ENCODE measurements at places on chromosomes 3 and 15. TPM values are rescaled to one million over a fixed set of nuclear protein-coding genes. Genes with fewer than 3 reads are reported as not detected.

The SNTN gene
- 0.30 TPM for total RNA-seq

The ECE2 gene
- total RNA-seq: not detected

The MKRN2OS gene
- not detected for total RNA-seq

The NR1I2 gene
- total RNA-seq: 0.62 TPM

The BNC1 gene
- 2.1 TPM for total RNA-seq

The WHAMM gene
- 10.8 TPM for total RNA-seq
